ENCODE measurements at places on chromosomes 3 and 15. TPM values are rescaled to one million over a fixed set of nuclear protein-coding genes. Genes with fewer than 3 reads are reported as not detected.
A peak's percentile ranks its signal among the peaks of the same experiment; 100 is the strongest.

DNA sequence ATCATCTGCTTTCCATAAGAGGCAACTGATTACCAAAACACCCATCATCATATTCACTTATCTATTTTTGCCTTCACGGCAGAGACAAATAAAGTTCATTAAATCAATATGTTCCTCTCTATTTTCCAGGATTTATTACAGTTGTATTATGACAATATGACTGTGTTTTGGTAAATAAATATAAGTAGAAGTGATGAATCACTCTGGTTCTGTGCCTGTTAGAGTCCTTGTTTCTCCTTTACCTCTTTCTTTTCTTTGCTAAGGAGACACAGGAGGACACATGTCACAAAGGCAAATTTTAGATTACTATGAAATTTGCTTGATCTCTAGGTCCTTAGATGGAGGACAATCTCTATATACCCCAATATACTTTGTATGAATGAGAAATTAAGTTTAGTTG lies 152.6 kb upstream of the PLSCR5 start:
- DNase-seq, result no peak

GOLGA6L4 gene
- 2.0 TPM for total RNA-seq

DNA sequence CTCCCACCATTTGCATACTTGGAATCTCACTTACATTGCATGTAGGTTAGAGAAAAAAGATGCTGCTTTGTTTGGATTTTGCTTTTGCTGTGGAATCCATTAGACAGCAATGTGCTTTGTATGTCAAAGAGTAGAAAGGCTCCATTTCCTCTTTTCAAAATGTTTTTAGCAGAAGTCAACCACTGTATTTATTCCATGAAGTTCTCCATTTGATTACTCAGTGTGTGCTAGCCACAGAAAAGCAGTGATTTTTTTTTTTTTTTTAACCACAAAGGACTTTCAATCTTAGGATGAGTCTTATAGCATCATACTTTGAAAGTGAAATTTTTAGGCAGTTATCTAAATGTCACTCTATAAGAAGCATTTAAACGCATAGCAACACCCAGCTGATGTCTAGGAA lies 285.0 kb upstream of the ADAMTS9 start:
- no peak for DNase-seq

HEXA gene
- total RNA-seq, result 72.8 TPM

DNA sequence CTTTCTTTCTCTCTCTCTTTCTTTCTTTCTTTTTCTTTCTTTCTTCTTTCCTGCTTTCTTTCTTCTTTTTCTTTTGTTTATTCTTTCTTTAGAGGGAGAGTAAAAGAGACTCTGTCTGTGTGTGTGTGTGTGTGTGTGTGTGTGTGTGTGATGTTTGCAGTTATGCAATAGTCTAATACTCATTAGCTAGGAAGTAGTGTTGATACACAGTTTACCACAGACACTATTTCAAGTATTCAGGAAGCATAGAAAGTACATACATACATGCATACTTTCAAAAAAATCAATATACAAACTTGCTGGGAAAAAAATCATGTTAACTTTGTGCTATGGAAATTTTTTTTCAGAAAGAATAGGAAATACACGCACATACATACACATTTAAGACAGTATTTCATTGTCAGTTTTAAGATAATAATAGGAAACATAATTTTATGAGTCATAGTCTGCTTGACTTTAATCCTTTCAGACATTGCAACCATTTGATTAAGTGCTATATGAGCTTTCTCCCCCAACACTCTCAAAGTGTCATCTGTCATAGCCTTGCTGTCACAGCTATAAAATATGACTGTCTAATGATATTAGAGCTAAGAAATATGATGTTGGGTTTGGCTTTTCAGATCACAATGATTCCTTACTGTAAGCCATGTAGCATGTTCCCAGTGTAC lies 74.9 kb upstream of the EPHA3 start:
- no peak for DNase-seq

DNA sequence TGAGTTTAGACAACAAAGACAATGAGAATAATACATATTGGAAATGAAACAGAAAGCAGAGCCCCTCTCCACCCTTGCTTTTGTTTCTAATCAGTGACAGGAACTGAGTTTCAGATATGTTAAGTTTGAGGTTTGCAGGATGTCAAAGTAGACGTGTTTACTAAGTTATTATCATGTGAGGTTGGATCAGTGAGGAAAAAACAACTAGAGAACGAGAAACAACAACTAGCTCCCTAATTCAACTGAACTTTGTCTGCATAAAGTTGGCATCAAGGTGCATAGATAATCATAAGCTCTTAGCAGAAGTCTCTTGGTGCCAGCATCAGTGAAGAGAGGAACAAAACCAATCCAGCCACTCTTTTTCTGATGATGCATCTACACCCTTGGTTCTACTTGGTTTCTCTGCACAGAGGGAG lies 491.1 kb upstream of the NR2F2 start:
- DNase-seq, result no peak

ATP2C1 gene
- total RNA-seq, result 136 TPM

DNA sequence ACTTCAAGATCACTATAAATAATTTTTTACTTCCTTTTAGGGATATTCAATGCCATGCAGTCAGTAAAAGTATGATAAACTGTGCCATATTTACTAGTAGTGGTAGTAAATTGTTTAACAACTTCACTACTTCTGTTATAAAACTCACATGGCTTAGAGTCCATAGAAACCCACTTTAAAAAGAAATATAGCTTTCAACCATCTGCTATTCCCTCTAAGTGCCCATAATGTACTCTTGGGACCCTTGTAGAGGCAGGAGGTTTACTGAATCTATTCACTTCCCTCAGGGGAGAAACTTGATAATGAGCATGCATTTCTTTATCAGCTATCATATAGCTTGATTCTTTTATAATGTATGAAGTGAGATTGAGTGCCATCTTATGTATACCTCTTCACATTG lies 1448.4 kb upstream of the ALCAM start:
- DNase-seq, result no peak

GRCh38 chr3:4759689-4760312 lies 219.4 kb upstream of the BHLHE40 start:
- no peak for DNase-seq

CCDC50 gene
- total RNA-seq, result 372 TPM

DNA sequence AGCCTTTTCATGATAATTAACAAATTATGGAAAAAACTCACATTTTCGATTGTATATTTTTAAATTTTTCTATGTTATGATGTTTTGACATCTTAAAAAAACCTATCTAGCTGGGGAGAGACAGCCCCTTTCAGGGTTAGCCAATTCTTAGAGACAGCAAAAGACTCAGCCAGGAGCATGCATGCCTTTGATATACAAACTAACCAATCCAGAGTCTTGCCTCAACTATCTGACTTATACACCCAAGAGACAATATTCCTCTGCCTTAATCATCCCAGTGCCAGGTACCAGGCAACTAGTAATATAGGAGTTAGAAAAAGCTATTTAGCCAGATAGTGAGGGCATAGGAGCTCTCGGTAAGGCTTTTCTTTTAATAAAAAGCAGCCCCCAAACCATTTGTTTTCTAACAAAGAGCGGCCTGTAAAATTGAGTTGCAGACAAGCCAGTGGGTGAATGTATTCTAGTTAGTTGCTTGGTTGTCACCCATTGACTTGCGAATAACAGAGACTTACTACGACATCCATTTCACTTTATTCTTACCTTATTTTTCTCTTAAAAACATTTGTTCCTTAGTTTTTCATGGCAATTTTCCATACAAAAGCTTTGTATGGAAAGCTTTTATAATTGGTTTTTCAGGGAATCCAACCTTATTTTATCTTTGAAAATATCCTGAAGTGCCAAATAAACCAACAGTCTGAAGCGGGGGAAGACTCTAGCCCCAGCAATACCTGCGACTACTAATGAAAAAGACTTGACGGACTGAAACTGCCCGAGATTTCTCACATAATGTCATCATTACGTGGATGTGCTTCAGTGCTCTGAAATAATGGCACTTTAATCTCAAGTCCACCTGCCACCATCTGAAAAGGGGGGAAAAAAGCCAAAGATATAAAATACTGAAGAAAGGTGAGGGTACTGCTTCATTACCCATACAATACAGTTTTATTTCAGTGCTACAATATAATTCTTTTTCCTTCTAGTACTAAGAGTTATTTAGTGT lies 64.6 kb upstream of the ATP2C1 start:
- no peak for DNase-seq

AQP9 gene
- total RNA-seq, result not detected

POLQ gene
- total RNA-seq, result 3.9 TPM

GRCh38 chr15:35874260-35874905 lies 328.4 kb upstream of the DPH6 start:
- DNase-seq, result peak; percentile 78

TTC21A gene
- 1.5 TPM for total RNA-seq

RAB6B gene
- total RNA-seq, result 1.9 TPM

PRSS50 gene
- not detected for total RNA-seq

DNA sequence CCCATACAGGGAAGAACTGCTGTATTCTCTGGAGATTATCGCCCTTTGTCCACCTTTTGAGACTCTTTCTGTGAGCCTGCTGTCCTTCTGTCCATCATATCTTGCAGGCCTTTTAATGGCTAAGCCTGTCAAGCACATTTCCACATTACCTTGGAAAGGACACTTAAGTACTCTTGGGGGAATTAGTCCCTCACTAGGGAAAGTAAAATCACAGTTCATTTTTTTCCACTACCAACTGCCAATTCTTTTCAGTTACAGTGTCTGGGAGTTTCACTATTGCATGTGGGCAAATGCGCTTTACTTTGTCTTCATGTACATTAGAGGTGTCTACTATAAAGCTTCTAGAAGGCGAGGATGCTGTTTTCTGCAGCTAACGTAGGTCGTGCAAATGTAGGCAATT lies 242.1 kb downstream of the NSUN3 start:
- no peak for DNase-seq

ZNF662 gene
- total RNA-seq, result 1.5 TPM
